ENCODE measurements at places on chromosomes 4 and X. TPM values are rescaled to one million over a fixed set of nuclear protein-coding genes. Genes with fewer than 3 reads are reported as not detected.

CHM gene
- 18.1 TPM for total RNA-seq

USP17L12 gene
- not detected for total RNA-seq

SHROOM2 gene
- 22.3 TPM for total RNA-seq

ZNF732 gene
- 2.4 TPM for total RNA-seq

PIN4 gene
- total RNA-seq, result 9.3 TPM

SLC6A14 gene
- total RNA-seq, result not detected

TACC3 gene
- total RNA-seq, result 42.2 TPM

ARSJ gene
- total RNA-seq, result 11.2 TPM

MAGEC2 gene
- not detected for total RNA-seq

DNA sequence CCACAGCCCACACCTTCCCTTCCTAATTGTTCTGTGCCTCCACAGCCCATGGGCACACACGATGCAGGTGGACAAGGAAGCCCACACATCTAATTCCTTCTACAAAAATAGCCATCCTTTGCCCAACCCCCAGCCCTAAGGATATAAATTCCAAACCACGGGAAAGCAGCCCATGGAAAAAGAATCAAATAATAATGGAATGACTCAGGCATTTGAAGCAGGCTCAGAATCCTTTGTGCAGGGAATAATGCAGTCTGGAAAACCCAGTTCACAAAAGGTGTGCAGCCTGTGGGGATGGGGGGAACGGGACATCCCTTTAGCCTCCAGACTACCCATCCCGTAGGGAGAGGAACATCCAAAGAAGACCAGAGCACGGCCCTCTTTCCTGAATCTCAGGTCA is 342.3 kb upstream of the GALNT7 start:
- DNase-seq, result no peak

DNA sequence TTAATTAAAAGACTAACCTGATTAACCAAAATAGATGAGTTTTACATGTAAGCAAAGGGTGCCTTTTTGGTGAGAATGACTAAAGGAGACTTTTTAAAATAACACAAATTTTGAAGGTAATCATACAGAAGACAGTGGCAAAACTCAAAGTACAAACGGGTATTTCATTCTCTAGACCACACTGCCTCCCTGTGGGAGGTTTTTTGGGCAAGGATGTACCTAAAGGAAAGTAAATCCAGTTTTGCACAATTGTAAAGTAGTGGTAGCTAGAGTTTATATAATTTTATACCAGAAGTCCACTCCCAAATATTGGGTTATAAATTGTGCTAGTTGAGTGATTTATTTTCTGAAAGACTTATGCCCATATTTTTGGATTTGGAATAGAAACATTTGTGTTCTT is 201.0 kb downstream of the PAPSS1 start:
- peak; percentile 33 for DNase-seq

GRCh38 chr4:182806259-182807252 is 110.6 kb downstream of the DCTD start:
- DNase-seq, result peak; percentile 96

- DNase-seq, result no peak
Measured at GRCh38 chr4:10534820-10535219, 77.6 kb upstream of the ZNF518B start.

DNA sequence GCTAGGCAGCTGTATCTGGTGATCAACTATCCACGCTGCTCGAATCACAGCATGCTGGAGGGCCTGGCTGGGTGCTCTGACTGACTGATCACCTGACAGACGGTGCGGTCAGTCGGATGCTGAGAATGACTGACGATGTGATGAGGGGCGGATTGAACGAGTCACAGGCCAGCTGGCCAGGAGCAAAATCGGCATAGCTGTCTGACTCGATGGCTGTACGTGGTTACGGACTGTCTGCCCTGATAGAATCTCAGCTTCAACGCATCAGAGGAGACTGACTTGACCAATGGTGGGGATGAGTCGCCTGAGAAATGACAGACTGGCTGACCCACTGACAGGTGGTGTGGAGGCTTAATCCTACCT is 1.0 kb upstream of the SUV39H1 start:
- no peak for DNase-seq

DNA sequence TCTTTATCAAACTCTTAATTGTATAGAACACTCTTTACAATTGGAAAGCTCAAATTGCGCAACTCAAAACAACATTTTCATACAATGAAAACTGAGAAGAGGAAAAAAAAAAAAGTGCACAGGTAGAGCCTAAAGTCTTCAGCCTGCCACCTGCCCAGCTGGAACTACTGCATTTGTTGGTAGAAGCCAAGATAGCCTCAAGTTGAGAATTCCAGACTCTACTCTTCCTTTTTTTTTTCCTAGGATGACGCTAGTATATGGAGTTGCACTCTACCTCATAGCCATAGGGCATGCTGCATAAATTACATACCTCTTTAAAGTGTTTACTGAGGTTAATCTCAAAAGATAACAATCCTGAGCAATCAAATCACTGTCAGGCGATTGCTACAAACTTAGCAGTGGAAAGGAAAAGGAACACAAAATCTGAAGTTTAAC is 13.6 kb downstream of the ABCG2 start:
- DNase-seq, result no peak

GRCh38 chr4:152524427-152524826 is 11.5 kb downstream of the FBXW7 start:
- DNase-seq, result no peak

GRCh38 chr4:67460574-67460973 is 84.7 kb downstream of the CENPC start:
- DNase-seq, result no peak

GRCh38 chr4:31021008-31021407 is 300.8 kb downstream of the PCDH7 start:
- no peak for DNase-seq

DNA sequence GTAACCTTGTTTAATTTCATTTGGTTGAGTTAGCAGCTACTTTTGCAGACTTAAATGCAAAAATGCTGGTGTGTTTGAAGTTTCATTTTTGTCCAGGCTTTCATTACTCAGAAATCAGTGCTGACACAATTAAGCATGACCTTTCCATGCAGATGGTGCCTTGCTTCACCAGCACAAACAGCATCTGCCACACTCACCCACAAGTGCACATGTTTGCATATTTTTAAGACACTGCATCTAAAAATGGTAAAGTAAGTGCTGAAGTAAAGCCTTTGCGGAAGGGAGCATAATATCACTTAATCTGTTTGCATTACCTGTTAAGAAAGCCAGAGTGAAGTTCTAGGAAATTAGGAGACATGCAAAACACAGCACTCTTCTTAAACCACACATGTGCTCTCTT is 7.3 kb upstream of the DAPP1 start:
- no peak for DNase-seq

- DNase-seq, result no peak
Measured at GRCh38 chr4:52873191-52873590, 11.1 kb downstream of the RASL11B start.

GRCh38 chrX:151973851-151974335 is 583 bp downstream of the GABRE start:
- no peak for DNase-seq

DNA sequence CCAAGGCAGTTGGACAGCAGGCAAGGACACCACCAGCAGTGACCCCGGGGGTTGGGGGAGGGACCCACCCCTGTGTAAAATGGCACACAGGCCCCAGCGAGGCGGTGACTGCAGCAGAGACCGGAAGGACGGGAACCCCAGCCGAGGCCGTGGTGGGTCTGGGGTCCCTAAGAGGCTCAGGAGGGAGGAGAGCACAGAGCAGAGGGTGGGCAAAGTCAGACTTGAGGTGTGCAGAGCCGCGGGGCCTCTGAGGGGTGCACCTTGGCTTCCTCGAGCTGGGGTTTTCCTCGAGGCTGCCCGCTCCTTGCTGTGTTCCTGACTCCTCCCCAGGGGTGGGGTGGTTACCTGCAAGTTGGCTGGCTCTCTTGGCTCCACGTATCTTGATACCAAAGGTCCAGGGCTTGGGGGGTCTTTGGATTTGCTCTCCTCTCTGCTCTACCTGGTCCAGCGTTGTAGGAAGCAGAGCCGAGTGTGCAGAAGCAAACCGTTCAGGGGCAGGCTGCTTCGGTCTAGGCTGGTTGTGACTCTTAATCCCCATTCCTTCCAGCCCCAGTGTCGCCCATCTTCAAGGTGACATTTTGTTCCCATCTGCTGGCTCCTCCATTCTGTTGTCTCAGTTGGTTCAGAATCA is 37.9 kb upstream of the SORCS2 start:
- DNase-seq, result no peak

DNA sequence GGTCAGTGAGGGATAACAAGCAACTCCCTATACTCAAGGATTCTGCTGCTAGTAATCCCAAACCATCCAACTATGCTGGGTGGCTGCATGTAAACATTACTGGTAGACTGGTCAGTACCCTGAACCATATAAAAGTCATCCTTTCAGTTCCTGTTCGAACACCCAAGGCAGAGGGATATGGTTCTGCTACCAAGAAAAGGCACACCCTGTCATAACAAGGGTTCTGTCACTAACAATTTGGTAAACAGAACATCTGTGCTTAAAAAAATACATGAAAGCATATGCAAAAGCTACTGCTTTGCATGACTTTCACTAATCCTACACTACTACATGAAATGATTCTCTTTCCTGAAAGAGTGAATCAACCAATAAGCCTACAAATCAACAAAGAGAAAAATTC is 76.8 kb upstream of the MCF2 start:
- DNase-seq, result no peak

DNA sequence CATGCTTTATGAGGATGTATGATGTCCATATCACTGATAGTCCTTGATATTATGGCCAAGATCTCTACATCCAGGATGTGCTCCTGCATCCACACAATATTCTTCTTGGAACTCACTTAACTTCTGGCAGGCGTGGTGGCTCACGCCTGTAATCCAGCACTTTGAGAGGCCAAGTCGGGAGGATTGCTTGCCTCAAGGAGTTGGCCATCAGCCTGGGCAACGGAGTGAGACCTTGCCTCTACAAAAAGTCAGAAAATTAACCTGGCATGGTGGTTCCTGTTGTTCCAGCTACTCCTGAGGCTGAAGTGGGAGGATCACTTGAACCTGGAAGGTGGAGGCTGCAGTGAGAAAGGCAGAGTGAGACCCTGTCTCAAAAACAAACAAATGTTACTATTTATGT is 2.3 kb upstream of the HNRNPD start:
- no peak for DNase-seq

DNA sequence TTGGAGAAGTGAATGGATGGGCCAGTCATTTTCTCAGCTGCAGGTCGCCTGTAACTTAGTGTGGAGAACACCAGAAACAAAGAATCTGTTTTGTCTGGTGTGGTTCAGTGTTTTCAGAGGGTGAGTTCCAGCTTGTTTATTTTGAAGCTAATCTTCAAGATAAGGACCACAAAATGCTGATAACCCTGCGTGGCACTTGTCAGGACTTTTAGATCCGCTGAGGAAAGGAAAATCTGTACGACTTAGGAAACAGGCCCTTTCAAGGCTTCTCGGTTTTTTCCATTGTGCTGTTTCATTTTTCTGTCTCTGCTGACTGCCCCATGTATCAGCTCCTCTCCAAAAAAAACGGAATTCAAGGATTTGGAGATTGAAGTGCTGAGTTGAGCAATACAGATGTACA is 8.7 kb upstream of the ANAPC4 start:
- no peak for DNase-seq

GRCh38 chrX:70554081-70554480 is 109.4 kb downstream of the DLG3 start:
- no peak for DNase-seq

- DNase-seq, result no peak
Measured at GRCh38 chrX:45007598-45007997, 134.6 kb downstream of the KDM6A start.

DNA sequence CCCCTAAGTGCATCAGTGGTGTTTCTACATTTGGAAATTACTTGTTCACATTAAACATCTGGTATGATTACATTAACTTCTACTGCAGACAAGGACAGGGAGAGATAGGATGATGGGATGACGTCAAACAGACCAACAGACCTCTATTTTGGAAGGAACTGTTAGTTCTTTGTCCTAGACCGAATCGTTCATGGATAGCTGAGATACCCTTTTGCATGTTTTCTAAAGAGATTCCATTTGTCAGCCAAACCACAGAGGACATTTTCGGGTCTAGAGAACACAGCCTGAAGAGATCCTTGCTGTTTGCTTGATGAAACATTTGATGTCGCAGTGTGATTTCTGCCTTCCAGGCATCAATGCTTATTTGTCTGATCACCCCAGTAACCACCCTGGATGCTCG is 27.7 kb downstream of the CHST7 start:
- DNase-seq, result no peak

Data from endothelial cell (in vitro differentiated cells).